ENCODE measurements at places on chromosomes 1 and 21.

DNA sequence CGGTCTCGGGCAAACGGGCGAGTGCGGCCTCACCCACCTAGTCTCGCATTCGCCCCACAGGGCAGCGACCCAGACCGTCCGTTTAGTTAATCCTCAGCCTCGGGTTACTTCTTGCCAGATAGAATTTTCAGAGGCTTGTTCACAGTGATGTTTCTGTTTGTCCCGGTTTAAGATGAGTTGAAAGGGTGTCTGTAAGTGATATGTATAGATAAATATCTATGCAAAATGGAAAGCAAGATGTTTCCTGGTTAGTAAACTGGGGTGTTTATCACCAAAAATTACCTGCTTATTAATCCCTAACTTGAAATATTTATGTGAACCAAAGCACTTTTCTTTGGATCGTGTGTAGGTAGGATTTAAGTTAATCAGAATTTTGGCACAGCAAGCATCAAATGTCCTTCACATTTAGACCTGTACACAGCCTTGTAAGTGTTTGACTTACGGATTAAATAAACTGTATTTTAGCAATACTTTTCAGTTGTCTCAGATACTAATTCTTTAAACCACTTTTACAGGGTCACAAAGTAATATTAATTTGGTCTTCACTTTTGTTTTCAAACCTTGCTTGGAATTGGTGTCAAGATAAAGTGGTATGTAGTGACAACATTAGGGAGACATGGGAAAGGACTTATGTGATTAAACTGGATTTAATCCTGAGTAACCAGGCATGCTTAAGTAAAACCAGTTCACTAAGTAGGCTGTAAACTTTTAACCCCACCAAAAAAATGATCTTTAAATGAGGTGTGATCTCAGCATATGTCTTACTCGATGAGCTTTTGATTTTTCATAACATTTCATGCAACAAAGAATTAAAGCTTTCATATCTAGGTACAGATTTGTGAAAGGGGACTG lies 914 bp downstream of the ZNF326 start:
- DNase-seq, result no peak

- no peak for DNase-seq
These were observed 232.9 kb downstream of the SMYD3 start for GRCh38 chr1:246274186-246274585.

DNA sequence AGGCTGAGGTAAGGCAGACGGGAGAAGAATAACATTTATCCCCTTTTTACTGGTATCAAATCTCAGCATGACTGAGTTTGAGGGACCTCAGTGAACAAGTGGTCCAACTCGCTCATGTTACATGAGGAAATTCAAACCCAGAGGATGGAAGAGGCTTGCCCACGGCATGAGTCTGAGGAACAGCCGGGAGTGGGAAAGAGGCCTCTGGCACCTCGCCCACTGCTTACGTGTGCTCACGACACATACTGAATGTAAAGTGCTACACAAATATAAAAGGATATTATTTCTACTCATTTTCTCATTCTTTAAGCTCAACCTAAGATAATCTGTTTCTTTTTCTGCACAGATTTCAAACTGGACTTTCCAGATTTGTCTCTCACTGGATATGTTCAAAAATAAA lies 14.7 kb downstream of the BEND5 start:
- DNase-seq, result no peak

- no peak for DNase-seq
These were observed 633 bp upstream of the PPFIA4 start for GRCh38 chr1:203025686-203026030.

DNA sequence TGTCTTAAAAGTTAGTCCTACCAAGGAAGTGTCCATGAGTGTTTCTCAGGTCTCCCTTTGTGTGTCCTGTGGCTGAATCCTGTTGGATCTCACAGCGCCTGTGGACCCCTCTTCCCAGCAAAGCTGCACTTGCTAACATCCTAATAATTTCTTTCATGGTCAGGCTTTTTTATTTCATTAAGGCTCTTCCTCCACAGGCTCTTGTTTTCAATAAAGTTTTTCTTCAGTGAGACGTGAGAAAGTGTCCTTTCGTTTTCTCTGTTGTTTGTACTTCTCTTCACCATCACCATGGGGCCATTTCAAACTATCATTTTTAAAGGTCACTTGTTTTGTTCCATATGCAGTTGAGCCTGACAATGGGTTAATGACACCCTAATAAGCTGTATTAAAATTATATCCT lies 231.5 kb downstream of the LMO4 start:
- DNase-seq, result no peak

- DNase-seq, result no peak
These were observed 20.6 kb downstream of the NENF start for GRCh38 chr1:212453156-212453857.

GRCh38 chr21:44372616-44373015 lies 19.2 kb downstream of the TRPM2 start:
- no peak for DNase-seq

- no peak for DNase-seq
These were observed 2.0 kb downstream of the RCSD1 start for GRCh38 chr1:167631936-167632614.

DNA sequence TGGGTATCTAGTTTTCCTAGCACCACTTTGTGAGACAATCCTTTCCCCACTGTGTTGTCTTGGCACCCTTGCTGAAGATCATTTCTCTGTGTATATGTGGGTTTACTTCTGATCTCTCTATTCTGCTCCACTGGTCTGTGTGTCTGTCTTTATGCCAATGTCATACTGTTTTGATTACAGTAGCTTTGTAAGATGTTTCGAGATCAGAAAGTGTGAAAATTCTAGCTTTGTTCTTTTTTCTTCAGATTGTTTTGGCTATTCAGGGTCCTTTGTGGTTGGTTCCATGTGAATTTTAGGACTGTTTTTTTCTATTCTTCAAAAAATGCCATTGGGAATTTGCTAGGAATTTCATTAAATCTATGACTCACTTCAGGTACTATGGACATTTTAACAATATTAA lies 116.2 kb downstream of the KIF26B start:
- no peak for DNase-seq

- no peak for DNase-seq
These were observed 31.6 kb downstream of the CAPZB start for GRCh38 chr1:19453741-19454201.

GRCh38 chr1:192476802-192477298 lies 98.7 kb upstream of the RGS1 start:
- DNase-seq, result no peak

DNA sequence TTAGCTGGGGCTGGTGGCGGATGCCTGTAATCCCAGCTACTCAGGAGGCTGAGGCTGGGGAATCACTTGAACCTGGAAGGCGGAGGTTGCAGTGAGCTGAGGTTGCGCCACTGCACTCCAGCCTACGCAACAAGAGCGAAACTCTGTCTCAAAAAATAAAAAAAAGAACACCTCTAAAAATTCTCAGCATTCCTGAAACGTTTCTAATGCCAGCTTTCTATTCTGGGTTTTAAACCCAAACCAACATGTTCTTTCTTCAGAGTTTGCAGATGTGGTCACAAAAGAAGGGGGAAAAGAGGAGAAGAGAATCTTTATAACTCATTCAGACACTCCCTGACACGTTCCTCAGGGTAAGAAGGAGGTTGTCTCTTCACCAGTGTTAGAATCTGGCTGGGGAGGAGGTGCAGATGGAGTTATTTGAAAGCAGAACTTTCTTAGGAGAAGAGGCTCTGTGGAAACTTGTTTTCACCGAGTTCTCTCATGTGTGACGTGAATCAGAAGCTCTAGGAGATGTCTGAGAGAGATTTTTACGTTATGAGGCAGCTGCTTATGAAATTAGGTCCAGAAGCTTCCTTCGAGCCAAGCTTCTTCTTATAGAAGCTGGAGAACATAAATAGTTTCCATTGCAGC lies 17.8 kb upstream of the CNR2 start:
- DNase-seq, result peak; percentile 67

GRCh38 chr1:43994071-43994470 lies 2.7 kb downstream of the CCDC24 start:
- DNase-seq, result no peak

GRCh38 chr1:16628361-16629111 lies 15.2 kb upstream of the NBPF1 start:
- DNase-seq, result no peak

DNA sequence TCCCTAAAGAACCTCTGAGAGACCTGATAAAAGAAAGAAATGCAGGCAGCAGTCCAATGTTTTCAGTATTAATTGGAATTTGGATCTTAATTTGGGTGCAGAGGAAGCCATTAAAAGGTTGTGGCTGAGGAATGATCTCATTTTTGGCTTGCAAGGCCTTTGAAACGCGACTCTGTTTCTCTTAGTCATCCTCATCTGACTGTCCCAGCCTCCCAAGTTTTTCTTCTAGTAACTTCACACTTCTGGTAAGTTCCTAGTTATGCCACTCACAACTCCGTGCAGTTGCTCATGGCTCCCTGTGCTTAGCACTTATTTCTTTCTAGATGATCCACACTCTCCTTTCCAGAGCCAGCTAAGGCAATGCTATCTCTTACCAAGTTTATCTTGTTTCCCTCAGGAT lies 147.4 kb upstream of the USP24 start:
- DNase-seq, result no peak

- no peak for DNase-seq
These were observed 525.1 kb downstream of the LMO4 start for GRCh38 chr1:87853576-87854351.

GRCh38 chr1:184465489-184466146 lies 78.8 kb downstream of the C1orf21 start:
- DNase-seq, result no peak

- DNase-seq, result no peak
These were observed 835 bp downstream of the UHMK1 start for GRCh38 chr1:162498496-162498810.

- no peak for DNase-seq
These were observed 50.7 kb downstream of the ALG14 start for GRCh38 chr1:95021805-95022643.

DNA sequence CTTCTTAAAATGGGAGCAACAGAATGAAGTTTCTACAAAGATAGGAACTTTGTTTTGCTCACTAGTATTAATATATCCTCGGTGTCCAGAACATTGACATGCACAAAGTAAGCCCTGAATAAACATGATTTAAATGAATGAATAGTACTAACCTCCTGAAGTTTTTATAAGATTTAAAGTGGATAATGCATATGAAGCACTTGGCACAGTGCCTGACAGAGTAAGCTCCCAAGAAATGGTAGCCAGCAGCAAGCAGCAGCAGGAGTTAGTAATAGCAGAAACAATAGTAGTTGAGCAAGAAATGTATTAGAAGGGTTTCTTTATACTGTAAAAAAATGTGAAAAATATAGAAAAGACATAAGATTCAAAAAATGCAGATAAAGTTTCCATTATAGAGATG lies 258.1 kb upstream of the C1orf87 start:
- no peak for DNase-seq

DNA sequence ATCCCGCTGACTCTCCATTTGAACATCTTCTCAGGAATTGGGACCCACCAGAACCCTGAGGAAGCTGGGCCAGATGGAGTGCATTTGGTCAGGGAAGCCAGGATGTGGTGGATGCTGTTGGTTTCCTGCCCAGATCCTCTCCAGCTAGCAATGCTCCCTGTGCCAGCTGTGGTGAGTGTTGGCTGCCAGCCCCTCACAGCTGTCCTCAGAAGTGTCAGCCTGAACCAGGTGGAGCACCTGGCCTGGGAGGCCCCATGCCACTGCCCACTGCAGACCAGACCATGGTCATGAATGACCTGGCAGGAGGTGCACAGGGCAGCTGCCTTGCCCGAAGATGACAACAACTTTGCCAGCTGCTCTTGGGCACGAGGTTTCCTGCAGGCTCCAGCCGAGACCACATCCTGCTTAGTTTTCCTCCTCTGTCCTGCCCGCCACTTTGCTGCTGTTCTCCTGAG lies 54.4 kb downstream of the PRSS38 start:
- DNase-seq, result peak; percentile 7

DNA sequence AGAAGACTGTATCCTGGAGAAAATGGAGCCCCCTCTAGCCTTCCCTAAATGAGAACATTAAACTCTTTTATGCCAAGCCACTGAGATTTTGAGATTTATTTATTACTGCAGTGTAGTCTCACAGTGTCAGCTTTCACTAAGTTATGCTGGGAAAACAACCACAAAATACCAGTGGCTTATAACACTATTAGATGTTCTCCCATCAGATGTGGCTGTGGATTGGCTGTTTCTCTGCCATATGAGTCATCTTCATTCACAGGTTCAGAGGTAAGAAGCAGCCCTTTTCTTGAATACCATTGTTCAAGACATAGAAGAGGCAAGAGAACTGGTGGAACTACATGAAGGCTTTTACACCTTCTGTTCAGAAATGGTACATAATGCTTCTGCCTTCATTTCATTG lies 32.1 kb upstream of the ST6GALNAC5 start:
- DNase-seq, result no peak
